DND-41 (cell line): ENCODE measurements at places on chromosomes 7 and 10.

GRCh38 chr7:156604836-156605695, 35.5 kb upstream of the RNF32 start:
- no peak for DNase-seq
- no peak overlapping the region for H3K27ac ChIP-seq

GRCh38 chr7:66297579-66297978, 92.4 kb downstream of the TPST1 start:
- H3K4me3 ChIP-seq, result no peak overlapping the region
- no peaks in the 10 kb centered on the region for H3K36me3 ChIP-seq
- peaks cover 4% of the 10 kb centered on the region for H3K27me3 ChIP-seq
- H3K27ac ChIP-seq, result no peak overlapping the region

GRCh38 chr10:110033701-110034235, 26.0 kb downstream of the ADD3 start:
- H3K36me3 ChIP-seq, result no peaks in the 10 kb centered on the region
- H3K4me3 ChIP-seq, result no peak overlapping the region
- H3K4me1 ChIP-seq, result no peaks in the 10 kb centered on the region
- no peaks in the 10 kb centered on the region for H3K27me3 ChIP-seq
- no peak overlapping the region for H3K27ac ChIP-seq
- no peak for DNase-seq

GRCh38 chr7:43071604-43072003, 40.8 kb upstream of the HECW1 start:
- no peaks in the 10 kb centered on the region for H3K36me3 ChIP-seq
- H3K27ac ChIP-seq, result no peak overlapping the region
- peaks cover 3% of the 10 kb centered on the region for H3K27me3 ChIP-seq
- H3K4me3 ChIP-seq, result no peak overlapping the region
- peak; percentile 26 for DNase-seq

- H3K4me1 ChIP-seq, result peaks cover 18% of the 10 kb centered on the region
- DNase-seq, result no peak
- no peaks in the 10 kb centered on the region for H3K27me3 ChIP-seq
- no peak overlapping the region for H3K27ac ChIP-seq
Measured at GRCh38 chr7:5491251-5492019, 67.8 kb upstream of the TNRC18 start.

DNA sequence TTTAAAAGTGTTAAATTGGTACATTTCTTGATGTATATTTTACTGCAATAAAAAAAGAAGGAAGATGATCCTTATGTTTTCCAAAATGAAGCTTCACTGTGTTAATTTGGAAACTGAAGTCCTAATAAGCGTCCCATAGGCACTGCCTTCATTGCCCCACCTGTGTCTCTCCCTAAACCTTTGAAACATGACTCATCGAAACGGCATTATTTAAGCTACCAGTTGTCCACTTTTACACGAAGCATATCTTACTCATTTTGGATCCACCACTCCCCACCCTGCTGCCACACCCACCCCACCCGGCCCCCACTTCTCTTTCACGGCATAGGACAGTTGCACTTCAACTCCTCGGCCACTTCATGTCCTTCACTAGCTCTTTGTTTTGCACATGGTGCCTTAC, 85.5 kb downstream of the KIAA1549 start:
- H3K4me3 ChIP-seq, result no peak overlapping the region
- H3K27me3 ChIP-seq, result no peaks in the 10 kb centered on the region
- H3K36me3 ChIP-seq, result no peaks in the 10 kb centered on the region

DNA sequence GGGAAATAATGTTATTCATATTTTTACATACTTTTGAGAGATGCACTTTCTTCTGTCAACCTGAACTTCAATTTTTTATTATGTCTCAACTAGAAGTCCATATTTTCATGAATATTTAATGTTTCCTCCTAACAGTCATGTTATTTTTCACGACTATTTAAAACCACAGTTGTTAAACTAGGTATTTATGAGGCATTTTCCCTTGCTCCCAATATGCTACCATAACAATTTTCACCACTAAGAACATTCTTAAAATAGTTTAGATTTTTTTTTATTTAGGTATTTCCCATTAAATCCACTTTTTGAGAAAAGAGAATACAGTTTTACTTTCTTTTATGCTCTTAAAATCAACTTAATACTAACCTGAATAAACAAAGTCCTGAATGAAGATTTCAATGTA, 89.4 kb downstream of the JAZF1 start:
- peaks cover 2% of the 10 kb centered on the region; the same call in 1 of the 2 replicates for H3K4me1 ChIP-seq
- H3K27ac ChIP-seq, result no peak overlapping the region
- H3K36me3 ChIP-seq, result no peaks in the 10 kb centered on the region
- no peak overlapping the region for H3K4me3 ChIP-seq

DNA sequence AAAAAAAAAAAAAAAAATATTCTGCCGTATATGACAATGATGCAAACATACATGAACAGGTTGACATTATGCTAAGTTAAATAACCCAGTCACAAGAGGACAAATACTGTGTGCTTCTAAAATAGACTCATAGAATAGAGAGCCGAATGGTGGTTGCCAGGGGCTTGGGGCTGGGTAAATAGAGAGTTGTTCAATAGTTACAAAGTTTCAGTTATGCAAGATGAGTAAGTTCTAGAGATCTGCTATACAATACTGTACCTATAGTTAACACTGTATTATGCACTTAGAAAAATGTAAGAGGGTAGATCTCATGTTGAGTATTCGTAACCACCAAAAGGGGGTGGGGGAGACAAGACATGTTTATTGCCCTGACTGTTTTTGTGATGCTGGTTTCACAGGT, 77.1 kb upstream of the GNAI1 start:
- H3K27me3 ChIP-seq, result no peaks in the 10 kb centered on the region
- H3K4me1 ChIP-seq, result no peaks in the 10 kb centered on the region

- H3K27ac ChIP-seq, result no peak overlapping the region
- no peaks in the 10 kb centered on the region for H3K36me3 ChIP-seq
- H3K4me1 ChIP-seq, result peaks cover 6% of the 10 kb centered on the region
Measured at GRCh38 chr10:116785867-116786266, 43.5 kb upstream of the HSPA12A start.

DNA sequence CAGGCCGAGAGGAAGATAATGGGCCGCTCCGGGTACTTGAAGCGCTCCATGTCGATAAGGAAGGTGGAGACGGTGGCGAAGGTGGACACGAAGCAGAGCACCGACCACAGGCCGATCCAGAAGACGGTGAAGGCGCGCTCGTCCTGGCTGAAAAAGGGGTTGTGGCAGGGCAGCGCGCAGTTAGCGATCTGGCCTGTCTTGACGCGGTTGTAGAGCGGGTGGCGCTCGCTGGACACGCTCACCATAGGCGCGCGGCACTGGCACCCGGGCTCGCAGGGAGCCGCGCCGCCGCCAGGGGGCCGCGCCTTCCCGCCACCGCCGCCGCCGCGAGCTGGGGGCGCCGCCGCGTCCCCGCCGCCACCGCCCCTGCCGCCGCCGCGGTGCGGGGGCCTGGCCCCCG, 1.6 kb downstream of the FZD8 start:
- no peak for DNase-seq
- no peak overlapping the region for H3K27ac ChIP-seq
- no peaks in the 10 kb centered on the region for H3K4me1 ChIP-seq
- no peaks in the 10 kb centered on the region for H3K36me3 ChIP-seq
- H3K27me3 ChIP-seq, result no peaks in the 10 kb centered on the region

- DNase-seq, result no peak
- no peaks in the 10 kb centered on the region for H3K36me3 ChIP-seq
- no peak overlapping the region for H3K4me3 ChIP-seq
- no peaks in the 10 kb centered on the region for H3K4me1 ChIP-seq
Measured at GRCh38 chr7:87635921-87636320, 7.7 kb downstream of the RUNDC3B start.

DNA sequence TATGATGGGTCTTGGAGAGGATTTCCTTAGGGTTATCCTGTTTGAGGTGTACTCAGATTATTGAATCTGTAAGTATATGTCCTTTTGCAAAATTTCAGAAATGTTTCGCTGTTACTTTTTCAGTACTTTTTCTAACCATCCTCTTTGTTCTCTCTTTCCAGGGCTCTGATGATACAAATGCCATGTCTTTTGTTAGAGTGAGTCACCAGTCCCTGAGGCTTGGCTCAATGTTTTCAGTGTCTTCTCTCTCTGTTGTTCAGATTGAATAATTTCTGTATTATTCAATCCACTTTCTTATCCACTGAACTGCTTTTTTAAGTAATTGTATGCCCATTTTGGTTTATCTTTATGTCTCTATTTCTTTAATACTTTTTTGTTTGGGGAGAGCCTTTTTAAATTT, 449.4 kb downstream of the TNS3 start:
- no peak overlapping the region for H3K27ac ChIP-seq
- H3K27me3 ChIP-seq, result no peaks in the 10 kb centered on the region
- H3K4me1 ChIP-seq, result no peaks in the 10 kb centered on the region
- H3K36me3 ChIP-seq, result no peaks in the 10 kb centered on the region
- H3K4me3 ChIP-seq, result no peak overlapping the region

DNA sequence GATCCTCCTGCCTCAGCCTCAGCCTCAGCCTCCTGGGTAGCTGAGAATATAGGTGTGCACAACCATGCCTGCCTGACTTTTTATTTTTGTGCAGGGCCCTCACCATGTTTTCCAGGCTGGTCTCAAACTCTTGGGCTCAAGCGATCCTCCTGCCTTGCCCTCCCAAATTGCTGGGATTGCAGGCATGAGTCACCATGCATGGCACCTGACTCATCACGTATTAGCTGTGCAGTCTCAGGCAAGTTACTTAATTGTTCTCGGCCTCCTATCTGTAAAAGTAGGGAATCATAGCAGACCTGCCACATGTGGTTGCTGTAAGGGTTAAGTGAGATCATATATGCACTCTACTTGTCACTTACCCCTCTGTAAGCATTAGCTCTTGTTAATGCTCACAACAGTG, 117.2 kb downstream of the ANLN start:
- H3K36me3 ChIP-seq, result no peaks in the 10 kb centered on the region
- H3K27me3 ChIP-seq, result no peaks in the 10 kb centered on the region
- no peak overlapping the region for H3K4me3 ChIP-seq
- no peaks in the 10 kb centered on the region for H3K4me1 ChIP-seq
- H3K27ac ChIP-seq, result no peak overlapping the region

DNA sequence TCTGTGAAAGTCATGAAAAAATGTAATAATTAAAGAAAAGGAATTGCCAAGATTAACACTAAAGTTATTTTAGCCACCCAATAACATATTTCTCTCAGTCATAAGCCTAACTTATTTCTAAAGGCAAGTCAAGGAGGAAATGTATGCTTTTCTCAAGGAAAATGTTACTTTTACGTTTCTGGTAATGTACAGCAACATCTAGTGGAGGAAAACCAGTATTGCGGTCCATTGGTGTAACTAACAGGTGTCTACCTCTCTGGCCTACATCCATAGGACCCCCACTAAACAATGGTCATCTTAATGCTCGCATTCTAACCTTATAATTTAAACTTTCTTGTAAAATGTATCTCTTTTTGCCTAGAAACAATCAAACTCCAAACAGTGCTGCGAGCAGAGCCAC, 437.5 kb downstream of the KIF20B start:
- no peak overlapping the region for H3K27ac ChIP-seq
- no peaks in the 10 kb centered on the region for H3K4me1 ChIP-seq
- H3K4me3 ChIP-seq, result no peak overlapping the region
- no peaks in the 10 kb centered on the region for H3K27me3 ChIP-seq
- no peaks in the 10 kb centered on the region for H3K36me3 ChIP-seq
- DNase-seq, result no peak

DNA sequence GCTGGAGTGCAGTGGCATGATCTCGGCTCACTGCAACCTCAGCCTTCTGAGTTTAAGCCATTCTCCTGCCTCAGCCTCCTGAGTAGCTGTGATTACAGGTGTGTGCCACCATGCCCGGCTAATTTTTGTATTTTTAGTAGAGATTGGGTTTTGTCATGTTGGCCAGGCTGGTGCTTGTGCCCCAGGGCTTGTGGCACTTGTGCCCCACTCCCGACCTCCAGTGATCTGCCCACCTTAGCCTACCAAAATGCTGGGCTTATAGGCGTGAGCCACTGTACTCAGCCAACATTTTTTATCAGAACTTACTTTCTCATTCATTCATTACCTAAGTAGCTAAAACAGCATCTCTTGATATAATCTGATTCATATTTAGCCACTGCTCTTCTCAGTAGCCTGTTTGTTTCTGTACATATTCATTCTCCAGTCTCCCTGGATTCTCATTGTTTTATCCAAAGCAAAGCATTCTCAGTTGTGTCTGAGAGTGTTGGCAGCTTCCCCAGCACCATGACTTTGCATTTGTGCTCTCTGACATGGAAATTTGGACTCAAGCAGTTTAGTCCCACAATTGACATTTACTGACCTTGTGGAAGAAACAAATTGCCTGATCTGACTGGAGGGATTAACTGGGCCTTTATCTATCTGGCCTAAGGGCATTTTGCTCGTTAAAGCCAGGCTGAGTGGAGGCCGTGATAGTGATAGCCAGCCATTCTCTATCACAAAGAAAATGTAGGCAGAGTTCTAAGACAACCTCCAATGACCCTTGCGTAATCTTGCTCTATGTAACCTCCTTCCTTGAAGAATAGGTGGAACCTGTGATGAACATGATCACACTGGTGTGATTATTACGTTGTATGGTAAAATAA, 44.9 kb downstream of the AKR1B15 start:
- H3K27ac ChIP-seq, result no peak overlapping the region
- no peaks in the 10 kb centered on the region for H3K36me3 ChIP-seq
- no peaks in the 10 kb centered on the region for H3K27me3 ChIP-seq
- no peak for DNase-seq
- no peaks in the 10 kb centered on the region for H3K4me1 ChIP-seq

DNA sequence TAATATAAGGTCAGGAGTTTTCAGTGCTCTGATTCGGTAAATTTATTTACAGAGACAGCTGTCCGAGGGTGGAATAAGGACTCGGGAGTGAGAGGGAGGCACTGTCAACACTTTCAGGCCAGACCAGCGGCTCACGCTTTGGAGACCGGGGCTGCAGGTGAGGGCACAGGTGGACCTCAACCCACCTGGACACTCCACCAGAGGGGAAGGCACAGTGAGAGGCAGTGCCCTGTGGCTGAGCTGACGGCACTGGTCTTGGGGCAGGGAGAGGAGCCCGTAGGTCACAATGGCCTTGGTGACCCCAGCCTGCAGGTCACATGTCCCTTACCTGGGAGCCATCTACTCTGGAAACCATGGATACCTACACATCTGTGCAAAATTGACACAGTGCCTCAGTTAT, 315.1 kb downstream of the ADARB2 start:
- H3K27ac ChIP-seq, result peak overlapping the region; percentile 38; the same call in 1 of the 2 replicates
- H3K4me3 ChIP-seq, result no peak overlapping the region
- DNase-seq, result no peak
- peaks cover 3% of the 10 kb centered on the region for H3K27me3 ChIP-seq
- no peaks in the 10 kb centered on the region for H3K36me3 ChIP-seq

DNA sequence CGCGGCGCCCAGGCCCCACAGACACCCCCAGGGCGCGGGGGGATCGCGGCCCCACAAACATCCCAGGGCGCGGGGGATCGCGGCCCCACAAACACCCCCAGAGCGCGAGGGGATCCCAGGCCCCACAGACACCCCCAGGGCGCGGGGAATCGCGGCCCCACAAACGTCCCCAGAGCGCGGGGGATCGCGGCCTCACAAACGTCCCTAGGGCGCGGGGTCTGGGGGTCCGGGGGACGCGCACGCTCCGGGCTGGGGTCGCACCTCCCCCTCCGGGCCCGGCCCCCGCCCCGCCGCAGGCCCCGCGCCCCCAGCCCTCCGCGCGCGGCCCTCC, 382 bp downstream of the DIP2C start:
- H3K27ac ChIP-seq, result no peak overlapping the region
- H3K4me3 ChIP-seq, result no peak overlapping the region
- H3K27me3 ChIP-seq, result peaks cover 8% of the 10 kb centered on the region
- no peaks in the 10 kb centered on the region for H3K36me3 ChIP-seq
- no peaks in the 10 kb centered on the region for H3K4me1 ChIP-seq
